ENCODE measurements at places on chromosomes 12 and 14. TPM values are rescaled to one million over a fixed set of nuclear protein-coding genes. Genes with fewer than 3 reads are reported as not detected.
A peak's percentile ranks its signal among the peaks of the same experiment; 100 is the strongest.

DNA sequence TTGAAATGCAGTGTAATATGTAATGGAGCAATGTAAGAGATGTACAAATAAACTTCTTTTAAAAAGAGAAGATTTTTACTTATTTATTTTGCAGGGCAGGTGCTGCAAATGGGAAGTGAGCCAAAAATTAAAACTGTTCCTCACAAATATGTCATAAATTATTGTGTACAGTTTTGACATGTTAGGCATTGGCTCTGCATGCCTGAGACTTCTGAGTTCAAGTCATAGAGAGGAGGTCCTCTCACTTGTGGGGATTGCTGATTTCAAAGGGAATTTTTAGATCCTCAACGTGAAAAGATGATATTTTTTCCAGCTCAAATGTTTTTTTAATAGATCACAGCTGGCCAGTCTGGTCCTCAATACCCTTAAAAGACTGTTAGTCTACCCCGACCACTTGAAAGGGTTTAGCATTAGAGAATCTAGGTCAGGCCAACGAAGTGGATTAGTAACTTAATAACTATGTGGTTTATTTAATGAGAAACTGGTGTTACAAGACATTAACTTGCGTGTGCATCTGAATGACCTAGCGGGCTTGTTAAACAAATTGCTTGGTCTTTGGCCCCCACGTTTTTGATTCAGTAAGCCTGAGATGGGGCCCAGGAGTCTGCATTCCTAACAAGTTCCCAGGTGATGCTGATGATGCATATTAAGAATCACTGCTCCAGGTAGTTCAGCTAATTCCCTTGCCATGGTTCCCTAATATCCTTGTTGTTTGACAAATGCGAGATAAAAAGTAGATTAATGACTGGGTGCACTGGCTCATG lies 30.9 kb upstream of the WDR89 start:
- DNase-seq = no peak
- no peak overlapping the region for H3K27ac ChIP-seq
- peaks cover 2% of the 10 kb centered on the region for H3K36me3 ChIP-seq
- H3K4me3 ChIP-seq = no peak overlapping the region

GRCh38 chr14:103031956-103032355 lies 25.4 kb downstream of the CDC42BPB start:
- no peak for DNase-seq
- H3K4me1 ChIP-seq = no peaks in the 10 kb centered on the region
- no peaks in the 10 kb centered on the region for H3K36me3 ChIP-seq
- no peak overlapping the region for H3K4me3 ChIP-seq

- peak overlapping the region; percentile 39 for H3K4me3 ChIP-seq
- H3K36me3 ChIP-seq = no peaks in the 10 kb centered on the region
- H3K27ac ChIP-seq = no peak overlapping the region
- DNase-seq = no peak
- peaks cover 2% of the 10 kb centered on the region for H3K27me3 ChIP-seq
Observed at GRCh38 chr12:76142305-76142704, 57.8 kb upstream of the NAP1L1 start.

DNA sequence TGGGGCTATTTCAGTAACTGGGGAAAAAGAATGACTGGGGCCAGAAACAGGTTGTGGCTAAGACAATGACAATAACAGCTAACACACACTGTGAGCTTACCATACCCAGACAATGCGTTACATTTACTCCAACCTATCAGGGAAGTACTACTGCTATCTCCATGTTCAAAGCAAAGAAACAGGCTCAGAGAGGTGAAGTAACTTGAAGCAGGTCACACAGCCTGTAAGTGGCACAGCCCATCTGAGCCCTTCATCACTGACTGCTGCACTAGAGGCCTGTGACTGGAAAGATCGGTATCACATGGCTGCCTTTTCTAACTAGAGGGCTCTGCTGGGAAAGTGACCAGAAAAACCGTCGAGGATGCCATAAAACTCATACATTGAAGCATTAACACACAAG lies 7.9 kb downstream of the GCN1 start:
- H3K27ac ChIP-seq = no peak overlapping the region
- no peaks in the 10 kb centered on the region for H3K27me3 ChIP-seq
- H3K4me1 ChIP-seq = peaks cover 7% of the 10 kb centered on the region
- peaks cover 27% of the 10 kb centered on the region for H3K36me3 ChIP-seq
- DNase-seq = no peak

- H3K27ac ChIP-seq = no peak overlapping the region
- H3K27me3 ChIP-seq = no peaks in the 10 kb centered on the region
- H3K4me1 ChIP-seq = peaks cover 51% of the 10 kb centered on the region
- DNase-seq = no peak
- H3K36me3 ChIP-seq = peaks cover 48% of the 10 kb centered on the region
Observed at GRCh38 chr12:110286623-110287022, 5.6 kb downstream of the ATP2A2 start.

- peaks cover 58% of the 10 kb centered on the region for H3K4me1 ChIP-seq
- no peak for DNase-seq
- no peak overlapping the region for H3K4me3 ChIP-seq
- H3K27me3 ChIP-seq = no peaks in the 10 kb centered on the region
Observed at GRCh38 chr14:92570674-92571262, 57.2 kb downstream of the RIN3 start.

DNA sequence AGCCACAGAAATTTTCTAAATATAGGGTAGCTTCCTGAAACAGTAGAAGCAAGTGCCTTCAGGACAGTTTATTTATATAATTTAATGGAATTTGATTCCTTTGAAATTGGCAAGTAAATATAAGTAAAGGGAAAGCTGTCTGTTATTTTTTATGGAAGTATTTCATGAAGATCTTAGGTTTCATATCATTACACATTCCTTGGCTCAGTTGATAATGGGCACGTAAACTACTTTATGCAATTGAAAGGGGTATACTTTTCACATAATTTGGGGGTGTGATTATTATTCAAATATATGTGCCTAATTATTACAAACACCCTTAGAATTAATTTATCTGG lies 71.1 kb upstream of the RAP1B start:
- no peaks in the 10 kb centered on the region for H3K27me3 ChIP-seq
- peak overlapping the region; percentile 91 for H3K27ac ChIP-seq
- peak overlapping the region; percentile 82 for H3K4me3 ChIP-seq
- no peak for DNase-seq

DNA sequence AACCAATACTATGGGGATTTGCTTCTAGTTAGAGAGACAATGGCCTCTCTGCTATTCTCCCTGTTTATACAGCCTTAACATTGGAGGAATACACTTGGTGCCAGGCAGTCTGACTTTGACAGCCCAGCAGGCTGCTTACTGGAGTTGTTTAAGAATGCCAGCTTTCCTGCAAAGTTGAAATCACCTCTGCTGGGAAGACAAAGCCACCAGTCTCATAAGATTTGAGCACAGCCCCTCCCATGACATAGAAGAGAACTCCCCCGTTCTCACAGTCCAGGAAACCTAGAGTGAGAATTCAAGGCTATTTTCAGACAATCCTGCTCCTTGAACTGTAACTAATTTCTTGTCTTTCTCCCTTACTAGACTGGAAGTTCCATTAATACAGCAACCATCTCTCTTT lies 21.1 kb upstream of the CATSPERB start:
- H3K36me3 ChIP-seq = peaks cover 4% of the 10 kb centered on the region
- H3K4me1 ChIP-seq = no peaks in the 10 kb centered on the region
- DNase-seq = no peak
- no peak overlapping the region for H3K27ac ChIP-seq
- H3K27me3 ChIP-seq = peaks cover 3% of the 10 kb centered on the region

- no peak overlapping the region for H3K27ac ChIP-seq
- no peak for DNase-seq
- no peak overlapping the region for H3K4me3 ChIP-seq
- H3K36me3 ChIP-seq = no peaks in the 10 kb centered on the region
Observed at GRCh38 chr12:5268424-5269210, 163.3 kb upstream of the NTF3 start.

- DNase-seq = no peak
- no peak overlapping the region for H3K4me3 ChIP-seq
- peaks cover 6% of the 10 kb centered on the region for H3K36me3 ChIP-seq
Observed at GRCh38 chr12:89194683-89195082, 157.6 kb downstream of the DUSP6 start.

DNA sequence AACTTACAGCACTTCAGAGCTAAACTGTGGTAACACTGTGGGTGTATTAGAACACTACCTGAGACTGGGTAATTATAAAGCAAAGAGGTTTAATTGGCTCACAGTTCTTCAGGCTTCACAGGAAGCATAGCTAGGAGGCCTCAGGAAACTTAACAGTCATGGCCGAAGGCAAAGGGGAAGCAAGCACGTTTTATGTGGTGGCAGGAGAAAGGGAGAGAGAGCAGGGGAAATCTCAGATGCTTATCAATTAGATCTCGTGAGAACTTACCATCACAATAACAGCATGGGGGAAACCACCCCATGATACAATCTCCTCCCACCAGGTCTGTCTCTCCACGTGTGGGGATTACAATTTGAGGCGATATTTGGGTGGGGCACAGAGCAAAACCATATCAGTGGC lies 512.6 kb downstream of the RERGL start:
- no peaks in the 10 kb centered on the region for H3K36me3 ChIP-seq
- no peak overlapping the region for H3K4me3 ChIP-seq
- H3K4me1 ChIP-seq = no peaks in the 10 kb centered on the region
- no peak overlapping the region for H3K27ac ChIP-seq
- H3K27me3 ChIP-seq = no peaks in the 10 kb centered on the region

DNA sequence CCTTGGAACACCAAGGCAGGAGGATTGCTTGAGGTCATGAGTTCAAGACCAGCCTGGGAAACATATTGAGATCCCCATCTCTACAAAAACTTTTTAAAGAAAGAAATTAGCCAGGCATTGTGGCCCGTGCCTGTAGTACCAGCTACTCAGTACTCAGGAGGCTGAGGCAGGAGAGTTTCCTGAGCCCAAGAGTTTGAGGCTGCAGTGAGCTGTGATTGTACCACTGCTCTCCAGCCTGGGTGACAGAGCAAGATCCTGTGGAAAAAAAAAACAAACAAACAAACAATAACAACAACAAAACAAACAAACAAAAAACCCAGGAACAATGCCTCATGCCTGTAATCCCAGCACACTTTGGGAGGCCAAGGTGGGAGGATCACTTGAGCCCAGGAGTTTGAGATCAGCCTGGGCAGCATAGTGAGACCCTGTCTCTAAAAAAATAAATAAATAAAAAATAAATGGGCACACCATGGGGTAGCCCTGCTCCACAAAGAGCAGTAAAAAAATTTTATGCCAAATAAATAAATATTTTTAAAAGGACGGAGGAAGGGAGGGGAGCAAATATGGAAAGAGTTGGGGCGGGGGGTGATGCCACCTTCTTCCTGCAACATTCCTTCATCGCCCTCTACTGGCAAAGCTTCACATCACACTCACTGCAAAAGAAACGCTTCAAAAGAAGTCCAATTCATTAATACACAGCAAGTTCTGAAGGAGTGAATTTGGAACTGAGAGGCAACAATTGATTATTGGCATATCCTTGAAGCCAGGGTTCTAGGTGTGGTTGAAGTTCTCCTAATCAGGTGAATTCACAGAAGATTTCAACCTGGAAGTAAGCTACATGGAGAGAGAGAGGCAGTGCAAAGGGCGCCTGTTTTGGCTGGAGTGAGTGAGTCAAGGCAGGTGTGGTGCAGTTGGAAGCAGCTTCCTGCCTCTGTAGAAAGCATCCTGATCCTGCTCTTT lies 8.8 kb upstream of the GNPTAB start:
- no peaks in the 10 kb centered on the region for H3K36me3 ChIP-seq
- H3K4me1 ChIP-seq = peaks cover 12% of the 10 kb centered on the region
- DNase-seq = no peak

DNA sequence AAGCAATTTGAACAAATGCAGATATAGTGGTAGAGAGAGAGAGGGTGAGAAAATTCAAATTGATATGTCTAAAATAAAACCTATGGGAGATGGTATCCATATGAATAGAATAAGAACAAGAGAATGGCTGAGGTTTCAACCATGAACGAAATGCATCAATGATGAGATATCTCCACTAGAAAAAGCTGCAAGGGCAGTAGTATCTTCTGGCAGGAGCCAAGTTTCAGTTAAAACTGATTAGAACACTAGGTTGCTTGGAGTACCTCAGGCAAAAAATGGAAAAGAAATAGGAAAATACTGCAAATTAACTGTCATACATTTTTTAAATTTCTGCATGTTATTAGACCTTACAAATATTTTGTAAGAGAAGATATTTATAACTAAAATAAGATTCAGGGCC lies 151.3 kb downstream of the ANKS1B start:
- no peak overlapping the region for H3K4me3 ChIP-seq
- H3K4me1 ChIP-seq = no peaks in the 10 kb centered on the region
- DNase-seq = no peak
- no peaks in the 10 kb centered on the region for H3K36me3 ChIP-seq

GRCh38 chr14:21061347-21061668 lies 3.7 kb downstream of the RNASE8 start:
- H3K27me3 ChIP-seq = peaks cover 46% of the 10 kb centered on the region
- H3K4me3 ChIP-seq = no peak overlapping the region
- no peak for DNase-seq
- H3K36me3 ChIP-seq = no peaks in the 10 kb centered on the region
- H3K27ac ChIP-seq = no peak overlapping the region
- H3K4me1 ChIP-seq = peaks cover 3% of the 10 kb centered on the region

NR4A1 gene
- total RNA-seq = 8.8 TPM

GPR162 gene
- total RNA-seq = 0.51 TPM

RAD9B gene
- total RNA-seq = 1.8 TPM

FERMT2 gene
- 0.23 TPM for total RNA-seq

YY1 gene
- total RNA-seq = 86.4 TPM

KERA gene
- not detected for total RNA-seq

PTCSC3 gene
- total RNA-seq = not detected

FAM181A gene
- total RNA-seq = not detected

TPH2 gene
- not detected for total RNA-seq

GDF3 gene
- total RNA-seq = not detected

GLT8D2 gene
- not detected for total RNA-seq

Measured in activated naive CD8-positive, alpha-beta T cell treated with anti-CD3 and anti-CD28 coated beads, Interleukin-2, amount 10 ng/mL, durations not matched to agents 7 days and 5 days (primary cell).